ENCODE measurements at places on chromosomes 7 and 10.

- no peak for DNase-seq
Measured at GRCh38 chr7:140922741-140923345, 1.9 kb downstream of the BRAF start.

GRCh38 chr7:121180436-121181063, 148.2 kb upstream of the WNT16 start:
- DNase-seq = no peak

DNA sequence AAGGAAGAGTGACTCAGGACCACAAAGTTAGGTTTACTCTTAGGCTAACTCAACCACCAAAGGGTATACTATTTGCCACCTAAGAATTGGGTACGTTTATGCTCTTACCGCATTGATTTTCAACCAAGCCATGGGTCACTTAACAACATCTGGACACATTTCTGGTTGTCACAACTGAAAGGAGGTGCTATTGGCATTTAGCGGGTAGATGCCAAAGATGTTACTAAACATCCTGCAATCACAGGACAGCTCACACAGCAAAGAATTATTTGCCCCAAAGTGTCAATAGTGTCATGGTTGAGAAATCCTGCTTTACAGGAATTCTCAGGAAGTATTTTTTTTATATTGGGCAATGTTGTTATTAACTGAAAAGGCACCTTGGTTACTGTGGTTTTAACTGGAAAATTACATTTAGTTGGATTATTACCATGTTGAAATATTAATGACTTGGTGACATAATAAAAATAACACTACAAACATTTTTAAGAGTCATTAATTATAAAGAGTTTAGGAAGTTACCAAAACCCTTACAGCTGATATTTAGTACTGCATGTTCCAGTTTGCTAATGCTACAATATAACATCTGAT, 185.0 kb upstream of the TMEM196 start:
- no peak for DNase-seq

DNA sequence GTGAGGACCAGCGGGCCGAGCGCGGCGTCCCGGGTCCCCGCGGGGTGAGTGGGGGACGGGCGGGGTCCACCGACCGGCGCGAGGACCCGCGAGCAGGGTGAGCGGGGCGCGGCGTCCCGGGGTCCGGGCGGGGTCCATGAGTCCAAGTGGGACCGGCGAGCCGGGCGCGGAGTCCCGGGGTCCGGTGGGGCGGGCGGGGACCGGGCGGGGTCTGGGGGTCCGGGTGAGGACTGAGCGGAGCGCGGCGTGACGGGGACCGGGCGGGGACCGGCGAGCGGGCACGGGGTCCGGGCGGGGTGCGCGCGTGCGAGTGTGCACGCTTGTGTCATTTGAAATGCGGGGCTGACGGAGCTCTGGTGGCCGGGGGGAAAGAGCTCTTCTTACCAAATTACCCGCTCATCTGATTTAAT, 765 bp downstream of the CELF2 start:
- no peak for DNase-seq

DNA sequence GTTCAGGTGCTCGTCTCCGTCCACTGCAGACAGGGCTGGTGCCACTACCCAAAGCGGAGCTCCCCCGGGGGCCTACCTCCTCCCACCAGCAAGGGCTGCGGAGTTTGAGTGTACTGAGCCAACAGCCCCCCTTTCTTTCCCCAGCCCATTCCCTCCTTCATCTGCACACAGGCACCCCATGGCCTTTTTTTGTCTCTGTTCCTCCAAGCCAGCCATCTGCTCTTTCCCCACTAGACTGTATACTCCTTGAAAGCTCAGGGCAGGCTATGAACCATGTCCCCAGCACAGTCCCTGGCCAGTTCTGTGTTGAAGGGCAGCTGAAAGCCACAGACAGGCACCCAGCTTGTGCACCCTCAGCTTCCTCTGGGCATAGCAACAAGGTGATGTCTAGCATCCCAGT, 99.4 kb downstream of the ZMIZ1 start:
- no peak for DNase-seq

DNA sequence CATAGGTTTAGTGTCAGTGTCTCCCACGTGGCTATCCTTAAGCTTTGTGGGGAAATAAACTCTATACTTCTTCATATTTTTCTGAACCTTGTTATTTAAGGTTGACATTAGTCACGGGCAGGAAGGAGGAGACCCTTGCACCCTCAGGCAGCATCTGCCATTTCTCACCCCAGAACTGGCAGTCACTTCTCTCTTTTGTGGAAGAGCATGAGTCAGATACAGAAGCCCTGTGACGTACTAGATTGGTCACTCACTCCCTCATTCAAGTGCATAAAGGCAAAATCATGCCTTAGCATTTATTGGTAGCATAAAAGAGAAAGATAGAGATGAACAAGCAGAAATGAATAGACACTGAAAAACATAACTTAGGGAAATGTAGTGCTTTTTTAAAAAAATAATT, 206.0 kb upstream of the MDFIC start:
- DNase-seq = no peak

DNA sequence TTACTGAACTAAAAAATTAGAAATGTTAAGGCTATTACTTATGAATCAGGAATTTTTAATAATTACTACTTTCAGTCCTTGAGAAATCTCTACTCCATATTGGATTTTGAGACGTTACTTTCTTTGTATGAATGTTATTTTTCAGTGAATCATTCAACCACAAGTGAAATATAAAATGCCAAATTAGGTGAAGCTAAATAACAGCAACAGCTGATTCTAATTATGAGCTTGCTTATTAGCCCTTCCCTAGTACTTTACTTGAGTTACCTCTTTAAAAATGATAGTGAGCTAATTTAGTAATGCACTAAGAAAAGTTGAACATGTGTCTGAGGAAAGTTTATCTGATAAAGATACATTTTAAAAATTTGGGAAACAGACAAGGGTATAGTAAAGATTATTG, 51.4 kb downstream of the PCGF5 start:
- DNase-seq = no peak

DNA sequence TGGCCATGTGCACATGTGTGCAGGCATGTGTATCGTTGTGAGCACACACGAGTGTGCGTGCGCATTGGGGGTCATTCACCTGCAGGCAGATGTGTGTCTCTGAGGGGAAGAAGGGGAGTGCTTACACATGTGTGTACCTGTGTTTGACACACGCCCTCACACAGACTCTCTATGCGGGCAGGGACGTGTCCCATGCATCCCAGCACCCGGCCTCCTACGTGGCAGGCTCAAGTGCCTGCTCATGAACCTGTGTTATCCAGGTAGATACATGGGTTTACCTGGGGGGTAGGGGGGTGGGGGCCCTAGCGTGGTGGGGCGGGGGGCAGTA, 18.6 kb downstream of the KCP start:
- DNase-seq = no peak

DNA sequence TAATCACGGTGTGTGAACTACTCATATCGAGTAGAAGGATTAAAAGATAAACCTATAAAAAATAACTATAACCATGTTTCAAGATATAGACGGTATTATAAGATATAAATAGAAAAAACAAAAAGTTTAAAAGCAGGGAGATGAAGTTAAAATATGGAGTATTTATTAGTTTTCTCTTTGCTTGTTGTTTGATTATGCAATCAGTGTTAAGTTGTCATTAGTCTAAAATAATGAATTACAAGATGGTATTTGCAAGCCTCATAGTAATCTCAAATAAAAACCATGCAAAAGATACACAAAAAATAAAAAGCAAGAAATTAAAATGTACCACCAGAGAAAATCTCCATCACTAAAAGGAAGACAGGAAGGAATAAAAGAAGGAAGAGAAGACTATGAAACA, 83.3 kb downstream of the TES start:
- no peak for DNase-seq

DNA sequence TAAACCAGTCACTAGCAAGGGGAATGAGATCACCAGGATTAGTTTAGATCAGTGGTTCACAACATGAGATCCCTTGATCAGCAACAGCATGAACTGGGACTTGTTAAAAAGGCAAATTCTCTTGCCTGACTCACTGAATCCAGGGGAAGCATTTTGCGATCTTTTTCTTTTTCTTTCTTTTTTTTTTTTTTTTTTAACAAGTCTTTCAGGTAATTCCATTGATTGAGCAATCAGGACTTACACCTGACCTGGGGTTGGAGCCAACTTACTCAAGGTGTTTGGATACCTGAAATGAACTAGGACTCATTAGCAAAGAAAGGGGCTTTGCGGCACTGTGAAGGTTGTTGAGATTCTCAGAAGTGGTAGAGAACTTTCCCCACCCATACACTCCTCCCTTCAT, 47.1 kb upstream of the PRR15 start:
- DNase-seq = no peak

DNA sequence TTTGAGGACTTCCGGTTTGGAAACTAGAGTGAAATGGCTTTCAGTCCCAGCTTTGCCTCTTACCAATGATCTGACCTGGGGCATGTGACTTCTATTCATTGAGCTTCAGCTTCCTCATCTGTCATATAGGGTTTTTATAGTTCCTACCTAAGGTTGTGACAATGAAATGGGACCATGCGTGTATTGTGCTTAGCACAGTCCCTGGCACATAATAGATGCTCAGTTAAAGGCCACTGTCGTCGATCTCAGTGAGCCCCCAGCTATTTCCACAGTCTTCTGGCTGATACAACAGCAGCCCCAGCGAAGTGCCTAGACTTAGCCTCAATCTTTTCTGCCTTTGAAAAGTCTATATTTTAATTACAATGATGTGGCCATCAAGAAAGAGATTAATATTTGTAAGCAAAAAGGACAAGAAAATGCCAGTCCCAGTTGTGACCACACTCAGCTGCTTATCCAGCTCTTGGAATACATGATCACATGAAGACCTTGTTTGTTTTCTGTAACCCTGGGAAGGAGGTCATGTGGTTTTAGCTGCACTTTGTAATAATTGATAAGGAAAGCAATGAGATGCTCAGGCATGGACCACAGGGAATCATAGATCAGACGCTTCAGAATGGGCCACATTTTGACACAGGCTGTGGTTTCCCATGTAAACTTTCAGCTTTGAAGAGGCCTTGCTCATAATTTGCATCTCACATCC, 44.6 kb downstream of the VWA2 start:
- DNase-seq = no peak

DNA sequence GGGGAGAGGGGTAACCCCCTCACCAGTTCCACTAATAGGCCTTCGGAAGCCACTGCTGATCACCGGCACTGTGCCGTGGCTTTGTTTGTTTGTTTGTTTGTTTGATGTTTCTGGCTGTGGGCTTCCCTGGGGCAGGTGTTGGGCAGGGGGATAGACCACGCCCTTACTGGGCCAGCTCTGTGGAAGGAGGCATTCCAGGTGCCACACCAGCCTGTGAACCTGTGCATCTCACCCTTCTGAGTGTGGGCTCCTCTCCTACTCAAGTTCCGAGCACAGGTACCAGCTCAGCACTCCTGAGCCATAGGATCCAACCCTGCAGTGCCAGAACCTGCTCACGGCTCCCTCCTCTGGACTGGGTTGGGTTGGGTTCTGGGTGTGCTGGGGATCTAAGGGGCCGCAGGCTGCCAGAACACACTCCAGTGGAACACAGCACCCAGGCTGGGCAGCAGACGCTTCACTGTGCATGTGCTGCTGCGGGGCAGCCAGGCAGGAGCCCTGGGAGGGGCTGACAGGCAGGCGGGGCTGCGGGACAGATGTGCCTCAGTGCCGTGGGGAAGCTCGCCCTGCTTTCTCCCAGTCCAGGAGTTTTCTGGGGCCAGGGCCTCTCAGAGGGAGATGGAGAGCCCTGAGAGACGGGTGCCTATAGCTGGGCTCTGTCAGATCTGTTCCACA, 1053.9 kb downstream of the CNTNAP2 start:
- DNase-seq = no peak

GRCh38 chr10:35481413-35481812, 123.7 kb upstream of the GJD4 start:
- no peak for DNase-seq

DNA sequence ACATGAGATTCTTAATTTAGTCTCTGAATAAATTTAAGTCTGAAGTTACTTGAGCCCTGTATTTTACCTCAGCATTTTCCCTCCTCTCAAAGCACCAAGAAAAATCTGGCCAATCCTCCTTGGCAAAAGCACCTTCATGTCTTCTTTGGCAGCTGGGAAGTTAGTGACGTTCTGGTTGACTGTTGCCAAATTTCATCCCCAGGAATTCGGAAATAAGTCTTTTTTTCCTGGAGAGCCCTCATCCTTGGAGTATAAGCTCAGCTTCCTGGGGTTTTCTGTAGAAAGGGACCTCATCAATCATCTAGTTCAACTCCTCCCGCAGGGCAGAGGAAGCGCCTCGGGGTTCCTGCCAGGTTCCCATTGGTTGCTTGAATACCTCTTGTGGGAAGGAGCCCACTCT, 377.6 kb downstream of the PHTF2 start:
- no peak for DNase-seq

DNA sequence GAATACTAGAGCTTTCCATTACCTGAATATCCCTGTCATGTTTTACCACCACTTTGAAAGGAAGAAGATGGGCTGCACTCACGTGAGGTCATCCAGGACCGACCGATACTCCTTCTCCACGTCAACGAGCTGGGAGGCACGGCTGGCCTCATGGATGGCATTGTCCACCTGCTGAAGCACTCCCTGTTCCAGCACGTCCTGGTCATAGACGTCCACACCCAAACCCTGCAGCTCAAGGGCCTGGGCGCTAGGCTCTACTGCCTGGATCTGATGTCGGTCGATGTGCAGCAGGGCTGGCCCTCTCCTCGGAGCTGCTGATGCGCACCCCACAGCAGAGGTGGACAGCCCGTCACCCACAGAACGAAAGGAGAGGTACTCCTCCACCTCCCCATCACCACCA, 6.5 kb downstream of the ERCC6 start:
- no peak for DNase-seq

Data from stimulated activated CD4-positive, alpha-beta T cell treated with anti-CD3 and anti-CD28 coated beads, TNF-alpha, amount 100 ng/mL, for 24 hours (primary cell).